Non-pigmented ciliary epithelial cell (primary cell): ENCODE measurements at places on chromosomes 6 and 20.

DNA sequence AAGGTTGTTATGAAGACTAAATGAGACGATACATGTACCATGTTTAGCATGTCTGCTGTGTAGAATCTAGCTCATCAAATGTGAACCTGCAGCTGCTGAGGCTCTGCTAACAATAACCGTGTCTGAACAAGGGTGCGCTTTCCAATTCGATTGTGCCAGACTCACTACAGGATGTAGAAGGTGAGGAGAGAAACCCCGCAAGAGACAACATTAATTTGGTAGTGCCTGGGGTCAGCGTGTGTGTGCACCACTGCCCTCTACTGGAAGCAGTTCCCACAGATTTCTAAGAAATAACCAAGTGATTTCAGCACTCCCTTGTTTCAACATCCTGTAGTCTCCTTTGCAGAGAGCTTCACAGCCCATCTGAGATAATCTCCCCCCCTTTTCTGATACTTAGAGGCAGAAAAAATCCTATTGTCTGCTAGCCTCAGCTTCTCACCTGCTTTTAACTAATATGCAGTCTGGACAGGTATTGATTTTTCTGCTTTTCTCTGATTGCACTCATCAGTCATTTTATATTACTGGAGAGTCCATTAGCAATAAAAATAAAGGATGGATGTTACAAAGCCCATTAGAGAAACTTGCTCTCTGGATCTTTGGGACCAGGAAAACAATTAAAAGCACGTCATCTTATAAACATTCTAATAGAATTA, 96.7 kb upstream of the BACH2 start:
- no peak for DNase-seq

GRCh38 chr6:9564021-9564420, 850.9 kb downstream of the TFAP2A start:
- no peak for DNase-seq

GRCh38 chr6:166235666-166236292, 68.1 kb upstream of the TBXT start:
- no peak for DNase-seq

- no peak for DNase-seq
Observed at GRCh38 chr20:3927486-3928291, 38.5 kb downstream of the PANK2 start.

DNA sequence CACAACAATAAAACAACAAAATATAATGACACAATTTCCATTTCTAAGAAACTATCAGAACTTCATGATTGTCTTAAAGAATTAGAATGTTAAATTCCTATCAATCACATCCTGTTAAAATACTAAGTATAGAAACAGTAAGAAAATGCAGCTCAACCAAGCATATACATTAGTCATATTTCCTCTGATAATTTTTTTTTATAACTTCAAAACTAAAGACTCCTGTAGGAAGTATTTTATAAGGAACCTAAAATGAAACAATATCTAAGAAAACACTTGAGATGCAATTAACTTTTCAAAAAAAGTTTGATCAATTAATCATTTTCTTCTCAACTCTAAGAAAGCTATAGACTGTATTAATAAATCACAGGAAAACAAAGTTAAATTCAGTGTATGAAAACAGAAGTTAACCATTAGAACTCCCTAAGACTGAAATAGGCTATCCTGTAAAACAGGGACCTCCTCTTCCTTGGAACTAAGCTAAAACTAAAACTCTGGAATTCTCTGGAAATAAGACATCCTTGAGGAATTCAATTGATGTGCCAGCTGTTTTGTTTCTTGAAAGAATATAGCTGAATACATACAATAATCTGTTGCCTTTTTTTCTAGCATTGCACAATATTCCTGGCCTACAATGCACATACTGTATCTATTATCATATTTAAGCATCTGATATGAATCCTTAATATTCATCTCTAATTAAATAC, 19.8 kb downstream of the FKBP5 start:
- DNase-seq = no peak

DNA sequence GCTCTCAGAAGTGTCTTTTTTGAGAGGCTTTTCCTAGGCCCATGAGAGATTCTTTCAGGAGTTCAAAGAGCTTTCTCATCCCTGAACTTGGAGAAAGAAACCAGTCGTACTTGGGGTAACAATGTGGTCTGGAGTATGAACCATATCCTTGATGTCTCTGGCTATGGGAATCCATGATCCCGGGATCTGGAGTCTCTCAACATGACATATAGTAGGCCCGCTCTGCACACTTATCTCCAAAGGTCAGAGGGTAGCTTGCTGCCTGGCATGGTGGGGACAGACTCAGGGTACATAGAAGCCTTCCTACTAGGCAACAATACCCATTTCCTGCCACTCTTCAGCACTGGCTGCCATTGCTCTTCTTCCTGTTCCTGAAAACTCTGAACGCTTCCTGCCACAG, 42.2 kb upstream of the NFATC2 start:
- no peak for DNase-seq

- no peak for DNase-seq
Observed at GRCh38 chr20:14220986-14221385, 116.4 kb downstream of the FLRT3 start.

GRCh38 chr6:88871498-88871897, 91.9 kb downstream of the RNGTT start:
- no peak for DNase-seq

- no peak for DNase-seq
Observed at GRCh38 chr6:34816635-34817301, 24.9 kb downstream of the BLTP3A start.

DNA sequence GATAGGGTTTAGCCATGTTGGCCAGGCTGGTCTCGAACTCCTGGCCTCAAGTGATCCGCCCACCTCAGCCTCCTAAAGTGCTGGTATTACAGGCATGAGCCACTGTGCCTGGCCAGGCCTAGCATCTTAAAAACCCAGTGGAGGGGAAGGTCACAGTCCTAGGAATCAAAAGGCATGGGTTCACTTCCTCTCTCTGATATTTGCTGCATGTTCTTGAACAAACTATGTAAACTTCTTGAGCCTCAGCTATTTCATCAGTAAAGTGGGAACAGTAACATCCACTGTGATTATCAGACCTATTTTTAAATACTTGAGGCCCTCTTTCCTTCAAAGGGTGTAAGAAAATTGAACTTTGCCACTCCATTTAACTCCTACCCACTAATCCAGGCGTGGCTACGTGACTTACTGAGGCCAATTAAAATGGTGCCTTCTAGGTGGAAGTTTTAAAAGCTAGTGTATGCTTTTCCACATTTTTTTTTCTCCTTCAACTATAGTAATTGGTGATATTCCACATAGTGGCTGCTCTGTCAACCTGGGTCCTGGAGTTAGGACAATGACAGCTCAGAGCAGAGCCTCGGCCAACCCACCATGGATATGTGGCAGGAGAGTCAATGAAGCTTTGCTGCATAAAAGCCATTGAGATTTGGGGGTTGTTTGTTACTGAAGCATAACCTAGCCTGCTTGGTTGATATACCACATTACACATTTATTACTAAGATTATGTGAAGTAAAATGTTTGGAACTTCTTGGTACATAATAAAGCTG, 32.2 kb upstream of the IER3 start:
- no peak for DNase-seq

DNA sequence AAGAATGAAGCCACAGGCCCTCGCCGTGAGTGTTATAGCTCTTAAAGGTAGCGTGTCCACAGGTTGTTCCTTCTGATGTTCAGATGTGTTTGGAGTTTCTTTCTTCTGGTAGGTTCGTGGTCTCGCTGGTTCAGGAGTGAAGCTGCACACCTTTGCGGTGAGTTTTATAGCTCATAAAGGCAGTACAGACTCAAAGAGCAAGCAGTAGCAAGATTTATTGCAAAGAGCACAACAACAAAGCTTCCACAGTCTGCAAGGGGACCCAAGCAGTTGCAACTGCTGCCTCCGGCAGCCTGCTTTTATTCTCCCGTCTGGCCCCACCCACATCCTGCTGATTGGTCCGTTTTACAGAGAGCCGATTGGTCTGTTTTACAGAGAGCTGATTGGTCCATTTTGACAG, 5.2 kb downstream of the HIVEP1 start:
- no peak for DNase-seq

- DNase-seq = no peak
Observed at GRCh38 chr20:46249671-46250070, 58.6 kb downstream of the CDH22 start.

- no peak for DNase-seq
Observed at GRCh38 chr6:25670793-25671513, 18.9 kb downstream of the SCGN start.

GRCh38 chr6:43698584-43699349, 11.2 kb upstream of the MRPS18A start:
- no peak for DNase-seq

- DNase-seq = no peak
Observed at GRCh38 chr6:120876424-120876823, 457.9 kb downstream of the TBC1D32 start.

GRCh38 chr6:30130887-30131862, 4.8 kb upstream of the TRIM40 start:
- DNase-seq = peak; percentile 49

GRCh38 chr6:11878735-11879134, 100.1 kb upstream of the ADTRP start:
- DNase-seq = no peak

DNA sequence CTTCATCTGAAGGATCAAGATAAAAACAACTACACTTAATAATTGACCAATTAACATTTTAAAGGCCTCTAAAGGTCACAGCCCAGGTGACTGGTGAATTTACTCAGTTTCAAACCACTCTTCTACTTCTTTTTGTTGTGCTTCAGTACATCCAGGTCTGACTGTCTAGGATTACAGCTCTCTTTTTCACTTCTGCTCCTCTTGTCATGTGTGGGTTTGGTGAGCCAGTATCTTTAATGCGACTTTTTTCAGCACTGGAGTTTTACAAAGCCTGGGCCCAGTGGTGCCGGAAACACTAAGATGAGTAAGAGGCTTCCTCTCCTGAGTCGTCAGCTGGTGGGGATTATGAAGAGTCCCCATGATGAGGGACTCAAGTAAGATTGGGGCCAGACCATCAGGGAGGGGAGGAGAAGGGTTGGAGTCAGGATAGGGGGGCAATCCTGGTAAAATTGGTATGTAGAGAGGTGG, 27.0 kb downstream of the HECA start:
- DNase-seq = no peak

DNA sequence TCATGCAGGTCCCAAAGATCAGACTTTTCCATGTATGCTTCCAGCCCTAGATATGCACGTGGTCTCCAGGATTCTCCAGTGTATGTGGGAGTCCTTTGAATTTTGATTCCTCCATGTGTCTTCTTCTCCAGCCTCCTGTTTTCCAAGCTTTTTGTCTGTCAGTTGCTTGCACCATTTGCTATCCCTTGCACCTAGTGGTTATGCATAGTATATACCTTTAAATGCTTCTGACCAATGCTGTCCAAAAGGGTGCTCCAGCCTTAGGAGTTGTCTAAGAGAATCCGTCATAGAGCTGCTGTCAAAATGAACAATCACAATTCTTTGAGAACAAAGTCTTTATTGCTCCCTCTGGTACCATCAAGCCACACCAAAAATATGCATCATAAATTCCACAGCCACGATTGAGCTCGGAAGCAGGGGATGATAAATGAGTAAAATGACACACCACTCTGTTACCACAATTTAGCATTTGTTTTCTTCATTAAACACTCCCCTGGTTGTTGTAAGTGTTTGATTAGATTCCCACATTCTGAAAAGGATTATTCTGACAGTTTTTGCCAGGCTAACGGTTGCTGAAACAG, 706.2 kb upstream of the GJE1 start:
- DNase-seq = no peak

GRCh38 chr6:127340171-127340570, 3.2 kb downstream of the ECHDC1 start:
- DNase-seq = no peak

- no peak for DNase-seq
Observed at GRCh38 chr20:8749101-8749500, 319.8 kb upstream of the PLCB4 start.

DNA sequence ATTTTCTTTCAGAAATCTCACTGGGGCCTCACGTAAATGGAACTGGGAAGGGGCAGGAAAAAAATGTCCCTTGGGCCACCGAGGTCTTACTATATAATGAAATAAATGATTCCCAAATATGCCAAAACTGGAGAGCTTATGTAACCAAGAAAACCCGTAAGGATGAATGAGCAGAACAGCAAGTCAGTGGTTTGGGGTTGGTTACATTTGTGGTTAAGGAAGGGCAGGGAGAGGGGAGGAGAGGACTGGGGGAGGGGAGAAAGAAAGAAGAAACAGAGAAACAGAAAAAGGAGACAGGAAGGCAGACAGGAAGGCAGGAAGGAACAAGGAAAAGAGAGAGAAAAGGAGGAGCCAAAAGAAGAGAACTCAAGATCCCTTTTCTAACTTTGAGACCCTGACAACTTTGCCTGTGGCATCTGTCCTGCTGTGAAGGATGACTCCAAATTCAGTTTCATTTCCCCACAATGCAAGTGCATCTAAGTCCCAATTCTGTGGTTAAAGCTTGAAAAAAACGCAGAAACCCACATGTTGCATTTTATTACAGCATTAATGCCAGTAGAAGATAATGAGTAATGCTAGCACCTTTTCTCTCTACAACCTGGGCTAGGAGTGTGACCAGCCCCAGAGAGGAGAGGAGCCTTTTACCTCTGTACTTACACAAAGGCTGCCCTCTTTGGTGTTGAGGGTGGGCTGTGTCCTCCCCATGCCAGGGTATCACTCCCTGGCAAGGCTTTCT, 10.8 kb upstream of the ARMC2 start:
- no peak for DNase-seq

DNA sequence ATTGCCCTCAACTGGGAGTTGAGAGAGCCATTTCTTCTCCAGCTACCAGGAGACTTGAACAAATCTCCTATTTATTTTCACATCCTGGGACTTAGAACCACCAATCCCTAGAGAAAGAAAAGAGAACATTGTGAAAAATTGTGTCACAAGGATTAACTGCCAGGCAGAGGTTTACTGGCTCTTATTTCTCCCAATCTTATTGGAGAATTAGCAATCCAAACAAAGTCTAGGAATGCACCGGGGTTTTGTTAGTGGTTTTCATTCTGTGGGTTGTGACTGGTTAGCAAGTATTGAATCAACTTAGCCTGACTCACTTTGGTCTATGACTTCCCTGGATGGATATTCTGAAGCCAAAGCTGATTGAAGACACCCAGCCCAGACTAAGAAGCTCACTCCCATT, 21.2 kb upstream of the ENPP5 start:
- DNase-seq = peak; percentile 86

- no peak for DNase-seq
Observed at GRCh38 chr6:69064226-69064625, 429.1 kb downstream of the ADGRB3 start.
